Large intestine (tissue), 12 donors: ENCODE measurements at places on chromosomes 11 and 22.

DNA sequence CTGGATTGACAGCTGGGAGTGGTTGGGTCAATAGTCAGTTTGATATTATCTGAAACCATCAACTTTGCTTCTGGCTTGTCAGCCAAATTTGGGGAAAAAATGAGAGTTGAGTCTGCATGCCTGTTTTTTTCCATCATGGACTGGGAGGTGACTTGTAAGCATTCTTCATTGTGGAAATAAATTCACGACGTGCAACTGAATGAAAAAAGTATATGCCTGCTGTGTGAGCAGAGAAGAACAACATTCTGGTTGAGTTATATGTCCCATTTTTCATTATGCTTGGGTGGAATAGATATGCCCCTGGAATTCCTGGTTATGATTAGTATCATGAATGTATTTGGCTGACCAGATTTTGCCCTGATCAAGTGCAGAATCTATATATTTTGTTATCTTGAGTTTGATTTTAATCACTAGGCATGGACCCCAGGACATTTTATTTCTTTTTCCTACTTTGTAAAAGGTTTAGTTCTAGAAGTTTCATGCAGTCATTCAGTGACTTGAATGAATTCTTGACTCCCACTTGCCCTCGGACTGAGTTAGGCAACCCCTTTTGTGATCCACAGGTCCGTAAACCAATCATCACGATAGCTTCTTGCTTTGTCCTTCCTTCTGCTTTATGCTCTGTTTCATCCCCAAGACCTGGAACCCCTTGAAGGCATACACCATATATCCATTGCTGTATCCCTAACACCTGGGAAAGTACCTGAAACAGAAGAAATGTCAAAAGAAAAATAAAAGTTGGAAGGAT, 205.8 kb downstream of the NAV2 start:
- DNase-seq = no peak

GRCh38 chr11:69101115-69101791, 52.5 kb downstream of the TPCN2 start:
- DNase-seq = peak; percentile 68

DNA sequence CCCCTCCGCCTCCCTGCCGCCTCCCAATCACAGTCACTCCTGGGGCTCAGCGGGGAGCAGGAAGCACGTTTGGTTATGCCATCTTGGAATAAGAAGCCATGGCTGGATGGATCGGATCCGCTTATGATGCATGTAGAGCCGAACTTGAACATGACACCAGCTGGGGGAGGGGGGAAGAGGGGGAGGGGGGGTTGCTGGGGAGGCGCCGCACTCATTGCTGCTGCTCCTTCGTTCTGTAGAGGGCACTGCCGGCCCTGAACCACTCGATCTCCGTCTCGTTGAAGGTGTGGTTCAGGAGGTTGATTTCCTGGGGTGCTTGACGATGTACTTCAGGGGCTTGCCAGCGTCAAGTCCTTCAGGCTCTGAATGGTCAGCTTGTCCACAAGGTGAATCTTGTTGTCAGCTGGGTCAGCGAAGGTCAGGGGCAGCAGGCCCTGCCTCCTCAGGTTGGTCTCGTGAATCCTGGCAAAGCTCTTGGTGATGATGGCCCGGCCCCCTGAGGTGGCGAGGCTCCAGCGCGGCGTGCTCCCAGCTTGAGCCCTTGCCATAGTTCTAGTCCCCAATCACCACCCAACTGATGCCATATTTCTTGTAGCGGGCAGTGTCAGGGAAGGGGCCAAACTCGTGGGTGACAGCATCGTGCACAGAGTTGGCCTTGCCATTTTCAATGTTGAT, 476.9 kb upstream of the ISX start:
- no peak for DNase-seq

DNA sequence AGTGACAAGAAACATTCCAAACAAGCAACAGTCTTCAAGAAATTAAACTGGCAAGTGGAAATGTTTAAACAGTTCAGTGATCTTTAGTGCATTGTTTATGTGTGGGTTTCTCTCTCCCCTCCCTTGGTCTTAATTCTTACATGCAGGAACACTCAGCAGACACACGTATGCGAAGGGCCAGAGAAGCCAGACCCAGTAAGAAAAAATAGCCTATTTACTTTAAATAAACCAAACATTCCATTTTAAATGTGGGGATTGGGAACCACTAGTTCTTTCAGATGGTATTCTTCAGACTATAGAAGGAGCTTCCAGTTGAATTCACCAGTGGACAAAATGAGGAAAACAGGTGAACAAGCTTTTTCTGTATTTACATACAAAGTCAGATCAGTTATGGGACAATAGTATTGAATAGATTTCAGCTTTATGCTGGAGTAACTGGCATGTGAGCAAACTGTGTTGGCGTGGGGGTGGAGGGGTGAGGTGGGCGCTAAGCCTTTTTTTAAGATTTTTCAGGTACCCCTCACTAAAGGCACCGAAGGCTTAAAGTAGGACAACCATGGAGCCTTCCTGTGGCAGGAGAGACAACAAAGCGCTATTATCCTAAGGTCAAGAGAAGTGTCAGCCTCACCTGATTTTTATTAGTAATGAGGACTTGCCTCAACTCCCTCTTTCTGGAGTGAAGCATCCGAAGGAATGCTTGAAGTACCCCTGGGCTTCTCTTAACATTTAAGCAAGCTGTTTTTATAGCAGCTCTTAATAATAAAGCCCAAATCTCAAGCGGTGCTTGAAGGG, 6.0 kb downstream of the MALAT1 start:
- peak; percentile 56 for DNase-seq

- DNase-seq = no peak
These were observed 8.8 kb downstream of the TCIRG1 start for GRCh38 chr11:68047437-68048290.
